ENCODE measurements at places on chromosomes 3 and 15.

DNA sequence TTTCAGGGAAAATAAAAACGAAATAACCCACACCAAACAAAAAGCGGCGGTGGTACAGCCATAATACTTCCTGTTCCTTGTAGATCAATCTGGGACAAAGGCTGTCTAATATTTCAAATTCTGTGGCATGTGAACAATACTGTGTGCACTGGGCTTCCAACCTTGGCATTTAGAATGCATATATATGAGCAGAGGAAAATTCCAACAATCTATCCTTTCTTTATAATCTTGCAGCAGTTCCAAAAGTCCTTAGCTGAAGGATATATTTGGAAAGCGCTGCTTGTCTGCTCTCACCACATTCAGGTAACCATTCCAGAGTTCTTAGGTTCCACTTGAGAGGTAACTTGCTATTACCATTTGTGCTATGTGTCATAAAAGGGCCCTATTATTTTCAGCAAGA, 231.8 kb downstream of the RBMS3 start:
- no peak for DNase-seq

DNA sequence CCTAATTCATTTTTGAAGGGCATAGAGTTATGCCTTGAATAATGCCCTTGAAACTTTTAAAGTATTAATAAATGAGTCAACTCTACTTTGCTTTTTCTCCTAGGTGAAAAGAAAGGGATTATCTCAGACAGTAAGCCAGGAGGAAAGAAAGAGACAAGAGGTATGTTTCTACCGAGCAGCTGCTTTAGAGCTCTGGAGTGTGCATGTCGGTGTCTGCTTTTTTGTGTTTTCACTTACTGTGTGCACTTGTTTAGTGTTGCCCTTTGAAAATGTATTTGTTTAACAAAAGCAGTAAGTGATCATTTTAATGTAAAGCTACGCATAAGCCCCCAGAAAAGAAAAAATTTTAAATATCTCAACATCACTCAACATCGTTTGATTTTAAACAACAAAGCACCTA, 28.1 kb downstream of the ARHGEF26 start:
- DNase-seq, result no peak

DNA sequence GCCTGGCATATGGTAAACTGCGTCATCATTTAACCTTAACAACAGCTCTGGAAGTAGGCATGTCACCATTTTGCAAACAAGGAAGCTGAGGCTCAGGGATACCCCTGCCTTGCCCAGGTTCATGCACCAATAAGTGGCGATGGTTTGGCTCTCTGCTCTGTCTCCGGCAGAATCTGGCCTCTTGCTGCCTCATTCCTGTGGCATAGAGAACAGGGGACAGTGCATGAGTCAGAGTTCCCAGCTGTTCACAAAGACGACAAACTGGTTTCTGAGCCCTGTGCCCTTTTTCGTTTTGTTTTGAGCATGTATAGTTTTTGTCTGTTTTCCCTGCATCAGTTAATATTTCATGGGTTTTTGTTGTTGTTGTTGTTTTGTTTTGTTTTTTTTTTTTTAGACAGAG, 236.8 kb downstream of the OPA1 start:
- no peak for DNase-seq

DNA sequence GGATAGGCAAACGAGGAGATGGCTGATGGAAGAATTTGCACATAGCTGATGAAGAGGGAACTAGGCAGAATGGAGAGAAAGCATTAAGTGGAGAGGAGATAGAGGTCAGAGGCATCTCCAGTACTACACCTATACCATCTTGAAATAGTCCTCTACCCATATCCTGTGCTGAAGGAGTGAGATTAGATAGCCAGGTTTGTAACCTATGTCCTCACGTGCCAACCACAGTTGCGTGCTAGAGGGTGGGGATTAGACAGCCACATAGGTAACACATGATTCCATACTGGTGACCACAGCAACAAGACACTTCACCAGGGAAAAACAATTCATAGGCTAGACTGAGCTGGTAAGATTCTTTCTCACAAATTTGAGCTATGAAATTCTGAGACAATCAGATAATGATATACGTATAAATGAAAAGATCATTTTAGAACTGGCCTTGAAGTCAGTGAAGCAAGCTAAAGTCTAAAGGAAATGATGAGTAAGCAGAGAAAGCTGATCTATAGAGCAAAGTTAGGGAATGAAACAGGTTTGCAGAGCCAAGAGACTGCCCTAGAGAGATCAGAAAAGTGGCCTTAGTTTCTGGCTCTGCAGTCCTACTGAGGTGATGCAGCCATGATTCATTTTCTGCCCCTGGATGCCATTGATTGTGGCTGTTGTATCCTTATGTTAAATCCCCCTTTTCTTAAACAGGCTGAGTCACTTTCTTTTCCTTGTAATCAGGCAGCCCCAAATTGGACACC, 17.7 kb downstream of the MYNN start:
- DNase-seq, result no peak

Data from pulmonary artery endothelial cell (primary cell).